Suppressor macrophage treated with lipopolysaccharide for 4 hours (primary cell): ENCODE measurements at places on chromosomes 12 and 14.

- DNase-seq: no peak
These were observed 6.2 kb upstream of the ATP6V0A2 start for GRCh38 chr12:123705935-123706334.

- DNase-seq: no peak
These were observed 101.1 kb downstream of the C12orf75 start for GRCh38 chr12:105431537-105432100.

DNA sequence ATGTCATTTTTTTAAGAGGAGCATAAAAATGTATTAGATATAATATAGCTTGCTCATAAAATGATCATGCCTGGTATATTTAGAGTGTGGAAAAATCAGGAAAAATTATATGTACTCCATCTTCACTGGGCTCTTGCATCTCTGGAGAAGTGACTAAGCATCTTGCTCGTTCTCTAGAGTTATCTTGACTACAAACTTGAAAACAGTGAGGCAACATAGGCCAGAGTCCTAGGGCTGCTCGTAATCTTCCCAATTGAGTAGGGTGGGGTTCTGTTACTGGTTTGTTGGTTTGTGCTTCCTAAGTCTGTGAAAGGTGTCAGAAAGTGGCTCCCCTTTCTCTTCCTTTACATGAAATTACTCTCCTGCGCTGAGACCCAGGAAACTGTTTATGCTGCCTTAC is 46.2 kb downstream of the AACS start:
- no peak for DNase-seq

DNA sequence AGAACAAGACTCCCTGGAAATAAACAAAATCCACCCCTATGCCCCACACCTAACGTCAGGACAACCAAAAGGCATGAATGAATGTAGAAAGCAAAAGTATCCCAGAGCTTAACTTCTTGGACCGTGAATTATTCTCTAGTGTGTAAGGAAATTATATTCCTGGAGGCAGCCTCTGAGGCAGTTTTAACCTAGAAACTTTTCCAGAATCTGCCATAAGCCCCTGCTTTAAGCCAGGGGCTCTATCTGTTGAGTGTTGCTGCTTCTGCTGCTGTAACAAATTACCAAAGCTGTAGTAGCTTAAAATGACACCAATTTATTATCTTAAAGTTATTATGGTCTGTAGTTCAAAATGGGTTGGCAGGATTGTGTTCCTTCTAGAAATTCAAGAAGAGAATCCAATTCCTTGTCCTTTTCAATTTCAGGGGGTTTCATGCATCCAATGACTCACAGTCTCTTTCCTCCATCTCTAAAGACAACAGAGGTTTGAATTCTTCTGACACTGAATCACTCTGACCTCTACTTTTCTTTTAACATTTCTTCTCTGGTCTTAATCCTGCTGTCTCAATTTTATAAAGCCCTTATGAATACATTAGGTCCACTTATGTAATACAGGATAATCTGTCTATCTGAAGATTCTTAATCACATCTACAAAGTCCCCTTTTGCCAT is 242.7 kb downstream of the ATXN7L3B start:
- no peak for DNase-seq

- DNase-seq: no peak
These were observed 296.4 kb downstream of the ADAMTS20 start for GRCh38 chr12:43255522-43256111.

- peak; percentile 68 for DNase-seq
These were observed 445 bp downstream of the CERS5 start for GRCh38 chr12:50166799-50167048.

DNA sequence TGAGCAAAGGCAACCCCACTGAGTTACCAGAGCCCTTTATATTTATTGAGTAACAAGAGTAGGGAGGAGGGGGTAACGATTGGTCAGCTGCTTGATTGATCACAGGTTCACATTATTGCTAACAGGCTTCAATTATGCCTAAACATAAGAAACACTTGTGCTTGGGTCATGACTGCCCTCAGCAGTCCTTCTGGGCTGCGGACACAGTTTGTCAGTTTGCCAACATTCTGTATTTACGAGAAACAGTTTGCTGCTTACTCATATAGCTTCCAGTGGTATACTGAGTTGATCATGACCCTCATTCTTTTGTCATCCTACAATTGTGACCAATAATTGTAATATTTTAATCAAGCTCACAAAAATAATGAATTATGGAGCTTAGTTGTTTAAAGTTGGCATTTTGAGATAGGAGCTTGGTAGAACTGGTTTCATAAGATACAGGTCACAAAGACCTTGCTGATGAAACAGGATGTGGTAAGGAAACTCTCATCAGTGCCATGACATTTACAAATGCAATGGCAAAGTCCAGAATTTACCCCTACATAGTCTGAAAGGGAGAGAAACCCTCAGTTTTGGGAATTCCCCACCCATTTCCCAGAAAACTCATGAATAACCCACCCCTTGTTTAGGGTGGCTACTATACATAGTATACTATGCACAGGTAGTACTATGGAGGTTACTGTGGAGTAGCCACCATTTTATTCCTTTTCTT is 1421.0 kb upstream of the FLRT2 start:
- no peak for DNase-seq

GRCh38 chr12:105467710-105468366 is 137.3 kb downstream of the C12orf75 start:
- no peak for DNase-seq

DNA sequence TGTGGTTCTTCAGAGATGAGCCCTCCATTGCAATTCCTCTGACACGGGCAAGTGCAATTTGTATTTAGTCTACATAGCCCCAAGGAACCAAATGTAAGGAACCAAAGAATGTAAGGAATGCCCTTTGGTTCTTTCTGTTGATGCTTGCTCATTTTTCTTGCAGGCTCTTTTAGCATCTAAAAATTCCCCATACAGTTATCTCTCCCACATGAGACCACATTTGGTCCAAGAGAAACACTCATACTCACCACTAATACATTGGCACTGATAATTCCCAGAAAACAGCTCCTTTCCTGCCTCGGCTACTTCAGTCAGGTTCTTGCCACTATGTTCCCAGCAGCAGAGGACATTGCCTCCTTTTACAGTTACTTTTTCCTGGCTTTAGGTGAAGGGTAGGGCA is 332.6 kb downstream of the AEBP2 start:
- DNase-seq: no peak

DNA sequence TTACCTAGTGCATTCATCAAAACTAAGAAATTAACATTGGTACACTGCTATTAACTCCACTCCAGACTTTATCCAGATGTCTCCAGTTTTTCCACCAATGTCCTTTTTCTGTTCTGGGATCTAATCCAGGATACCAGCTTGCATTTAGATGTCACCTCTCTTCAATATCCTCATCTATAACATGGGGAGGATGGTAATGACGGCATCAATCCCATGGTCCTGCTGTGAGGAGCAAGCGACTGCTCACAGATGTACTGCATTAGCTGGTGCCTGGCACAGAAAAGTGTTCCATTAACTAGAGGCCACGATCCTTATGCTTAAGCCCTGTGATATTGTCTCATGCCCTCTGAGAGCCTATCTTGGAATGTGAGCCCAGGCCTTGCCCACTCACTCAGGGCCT is 53.8 kb downstream of the CALM1 start:
- no peak for DNase-seq

DNA sequence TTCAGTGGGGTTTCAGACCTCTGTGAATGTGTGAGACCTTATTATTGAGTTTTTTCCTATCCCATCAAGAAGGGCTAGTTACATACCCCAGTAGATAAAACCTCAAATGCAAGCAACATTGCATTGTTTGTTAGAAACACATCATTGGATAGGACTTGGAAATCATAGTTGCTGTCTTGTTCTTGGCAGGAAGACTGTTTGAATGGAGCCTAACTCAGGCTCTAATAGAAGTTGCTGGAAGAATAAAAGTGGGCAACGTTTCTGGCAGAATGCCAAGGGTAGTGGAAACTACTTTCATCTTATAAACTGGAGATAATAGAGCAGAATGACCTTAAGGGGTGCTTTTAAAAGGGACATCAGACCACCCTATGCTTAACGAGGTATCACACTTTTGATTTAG is 9.9 kb upstream of the PTHLH start:
- DNase-seq: no peak

GRCh38 chr14:42222924-42223471 is 616.3 kb downstream of the LRFN5 start:
- peak; percentile 0 for DNase-seq

DNA sequence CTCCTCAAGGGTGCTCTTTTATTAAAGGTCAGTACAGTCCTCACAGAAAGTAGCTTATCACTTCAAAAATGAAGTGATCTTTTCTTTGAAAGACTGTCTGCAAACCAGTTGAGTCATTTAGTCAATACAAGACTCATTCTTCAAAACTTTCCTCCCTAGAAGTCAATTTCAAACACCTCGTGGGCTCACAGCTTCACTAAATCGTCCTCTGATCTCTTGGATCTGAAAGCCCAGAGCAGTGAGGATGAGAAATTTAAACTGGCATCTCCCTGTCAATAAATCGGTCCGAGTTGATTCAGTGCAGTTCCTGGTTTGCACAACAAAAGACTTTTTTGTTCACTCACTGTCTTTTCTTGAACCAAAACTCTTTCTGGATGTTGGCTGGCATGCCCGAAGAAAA is 44.5 kb downstream of the NUAK1 start:
- no peak for DNase-seq

GRCh38 chr12:26896913-26897312 is 40.9 kb downstream of the INTS13 start:
- no peak for DNase-seq
